ENCODE measurements at places on chromosomes 4 and X.

GRCh38 chr4:6961496-6962210, 52.0 kb downstream of the TBC1D14 start:
- no peak for DNase-seq

GRCh38 chr4:70681704-70682103, 6.6 kb upstream of the UTP3 start:
- no peak for DNase-seq

DNA sequence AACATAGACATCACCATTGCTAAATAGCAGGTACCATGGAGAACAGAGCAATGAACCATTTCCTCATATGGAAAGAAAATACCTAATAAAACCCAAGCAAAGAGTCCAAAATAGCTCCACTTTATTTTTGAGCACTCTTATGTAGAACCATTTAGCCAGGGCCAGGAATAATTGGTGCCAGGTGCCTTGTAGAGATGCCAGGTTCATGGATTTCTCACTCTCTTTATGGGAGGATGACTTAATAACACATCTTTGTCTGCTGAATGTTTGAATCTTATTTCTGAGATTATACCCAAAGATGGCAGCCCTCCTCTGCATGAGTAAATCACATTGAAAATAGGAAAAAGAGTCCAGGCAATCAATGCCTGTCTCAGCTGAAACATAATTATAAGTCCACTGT, 212.3 kb upstream of the SFRP2 start:
- no peak for DNase-seq

DNA sequence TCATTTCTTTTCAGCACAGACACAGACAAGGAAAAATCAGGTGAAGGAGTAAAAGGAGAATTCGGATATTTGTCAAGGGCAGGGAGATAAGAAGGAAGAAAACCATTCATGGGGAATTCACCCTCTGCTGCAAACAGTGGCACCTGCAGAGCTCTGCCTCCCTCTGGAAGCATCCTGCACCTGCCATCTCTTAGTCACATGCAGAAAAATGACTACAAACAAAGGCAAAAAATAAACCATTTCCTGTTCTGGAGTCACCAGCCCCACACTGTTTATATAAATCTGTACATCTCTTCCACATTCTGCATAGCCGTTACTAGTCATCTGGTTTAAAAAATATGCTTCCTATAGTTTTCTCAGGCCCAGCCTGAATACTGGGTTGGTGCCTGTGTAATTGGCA, 205.3 kb downstream of the ARAP2 start:
- DNase-seq: no peak

- no peak for DNase-seq
Observed at GRCh38 chr4:105281124-105281415, 134.4 kb downstream of the TET2 start.

GRCh38 chr4:180953572-180953971, 1289.6 kb upstream of the TENM3 start:
- no peak for DNase-seq
